Omental fat pad (tissue), 4 donors: ENCODE measurements at places on chromosomes 3 and 15.

DNA sequence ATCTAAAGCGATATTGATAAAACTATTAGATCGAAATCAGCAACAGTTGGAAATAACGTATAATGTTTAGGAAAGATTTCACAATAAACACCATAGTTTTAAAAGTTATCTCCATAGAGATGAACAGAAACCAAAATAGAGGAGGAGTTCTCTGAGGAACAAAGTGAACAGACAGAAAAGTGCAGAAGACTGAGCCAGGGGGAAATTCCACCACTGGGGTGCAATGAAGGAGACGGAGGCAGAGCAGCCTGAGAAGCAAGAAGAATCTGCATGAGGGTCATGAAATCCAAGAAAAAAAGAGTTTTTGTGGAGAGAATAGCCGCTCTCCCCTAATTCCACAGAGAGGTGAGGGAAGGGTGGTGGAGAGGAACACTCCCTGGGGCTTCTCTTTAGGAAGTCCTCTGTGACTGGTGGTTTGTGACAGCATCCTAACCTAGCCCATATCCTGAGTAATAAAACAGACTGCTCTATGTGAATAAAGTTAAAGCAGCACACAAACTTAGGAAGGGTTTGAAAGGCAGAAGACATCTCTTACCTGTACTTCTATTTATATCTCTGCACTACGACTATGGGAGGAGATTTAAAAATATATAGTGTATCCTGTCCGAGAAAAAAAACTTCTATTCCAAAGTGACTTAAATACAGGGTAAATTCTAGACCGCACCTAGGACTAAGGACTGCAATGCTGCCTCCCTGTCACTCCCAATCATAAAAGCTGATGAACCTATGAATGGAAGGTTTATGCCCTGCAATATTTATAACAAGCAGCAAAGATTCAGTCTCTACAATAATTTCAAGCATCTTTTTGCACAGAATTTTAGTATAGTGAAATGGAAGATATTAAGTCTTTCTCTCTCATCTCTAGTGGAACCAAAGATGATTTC is 22.9 kb downstream of the ATP8B4 start:
- DNase-seq, result no peak

DNA sequence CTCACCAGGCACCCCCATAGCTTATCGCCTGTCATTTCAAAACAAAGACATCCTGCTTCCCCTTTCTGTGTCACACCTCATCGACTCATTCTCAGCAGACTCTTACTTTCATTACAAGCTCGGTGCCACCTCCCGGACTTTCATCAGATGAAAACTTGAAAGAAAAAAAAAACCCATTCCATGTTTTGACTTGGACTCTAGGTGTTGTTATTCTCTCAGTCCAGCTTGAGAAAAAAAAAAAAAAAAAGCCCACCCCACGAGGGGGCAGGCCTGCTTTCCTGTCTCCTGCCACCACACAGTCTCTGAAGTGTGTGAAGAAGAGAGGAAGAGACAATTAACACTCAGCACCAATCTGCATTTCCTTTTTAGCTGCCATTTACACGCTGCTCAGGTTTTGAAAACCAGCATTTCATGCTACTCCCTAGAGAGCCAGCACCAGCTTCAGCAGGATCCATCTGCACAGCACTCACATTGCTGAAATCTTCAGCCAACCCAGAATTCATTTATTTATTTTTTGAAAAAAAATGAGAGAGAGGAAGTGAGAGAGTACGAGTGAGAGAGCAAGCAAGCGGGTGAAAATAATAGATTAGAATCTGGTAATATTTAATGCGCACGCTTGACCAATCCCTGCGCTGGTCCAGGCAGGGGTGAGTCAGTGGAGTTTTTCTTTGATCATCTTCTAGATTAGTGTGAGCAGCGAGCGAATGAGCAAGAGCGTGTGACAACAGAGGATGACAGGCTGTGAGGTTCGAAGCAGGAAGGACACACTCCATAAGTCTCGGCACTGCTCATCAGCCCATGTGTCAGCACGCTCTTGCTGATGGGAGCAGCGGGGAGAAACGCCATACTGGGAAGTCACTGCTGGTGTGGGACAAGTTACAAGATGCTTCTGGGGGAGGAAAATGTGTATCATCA is 23.5 kb downstream of the ZNF80 start:
- DNase-seq, result no peak

GRCh38 chr3:42980909-42981308 is 1.8 kb downstream of the GASK1A start:
- no peak for DNase-seq

DNA sequence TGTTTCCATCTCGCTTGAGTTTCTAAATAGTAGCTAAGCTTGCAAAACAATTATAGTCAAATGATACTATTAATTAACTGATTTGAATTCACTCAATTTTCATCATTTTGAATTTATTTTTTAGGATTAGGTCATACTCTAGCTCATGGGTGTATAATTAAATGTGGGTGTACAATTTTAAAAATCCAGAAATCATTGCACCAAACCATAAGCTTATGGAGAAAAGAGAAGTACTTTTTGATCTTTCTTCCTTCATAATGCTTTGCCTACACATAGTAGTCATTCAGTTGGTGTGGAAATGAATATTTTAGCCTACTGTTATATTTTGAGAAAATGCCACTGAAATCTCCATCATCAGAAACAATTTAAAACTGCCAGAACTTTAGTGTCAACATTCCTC is 175.1 kb downstream of the CD47 start:
- no peak for DNase-seq

- no peak for DNase-seq
Observed at GRCh38 chr15:80801891-80802680, 22.9 kb downstream of the CEMIP start.

DNA sequence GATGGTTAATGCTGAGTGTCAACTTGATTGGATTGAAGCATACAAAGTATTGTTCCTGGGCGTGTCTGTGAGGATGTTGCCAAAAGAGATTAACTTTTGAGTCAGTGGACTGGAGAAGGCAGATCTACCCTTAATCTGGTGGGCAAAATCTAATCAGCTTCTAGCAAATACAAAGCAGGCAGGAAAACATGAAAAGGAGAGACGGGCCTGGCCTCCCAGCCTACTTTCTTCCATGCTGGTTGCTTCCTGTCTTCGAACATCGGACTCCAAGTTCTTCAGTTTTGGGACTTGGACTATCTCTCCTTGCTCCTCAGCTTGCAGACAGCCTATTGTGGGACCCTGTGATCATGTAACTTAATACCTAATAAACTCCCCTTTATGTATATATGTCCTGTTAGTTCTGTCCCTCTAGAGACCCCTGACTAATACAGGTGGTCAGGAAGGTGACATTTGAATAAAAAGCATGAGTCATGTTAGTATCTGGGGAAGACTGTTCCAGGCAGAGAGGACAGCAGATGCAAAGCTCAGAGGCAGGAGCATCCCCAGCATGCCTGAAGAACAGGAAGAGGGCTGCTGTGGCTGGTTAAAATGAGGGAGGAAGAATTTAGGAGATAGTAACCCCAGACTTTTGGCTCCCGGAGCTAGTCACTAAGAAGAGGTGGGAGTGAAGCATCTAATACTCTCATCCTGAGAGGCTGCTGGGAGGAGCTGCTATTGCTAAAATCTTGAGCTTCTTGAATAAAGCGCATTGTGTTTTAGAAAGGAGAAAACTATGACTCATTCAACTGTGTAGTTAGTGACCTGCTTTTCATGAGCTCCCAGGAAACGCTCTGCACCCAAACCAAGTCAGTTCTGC is 207.4 kb upstream of the HES1 start:
- DNase-seq, result no peak

GRCh38 chr15:64842986-64843561 is 1.4 kb downstream of the PLEKHO2 start:
- no peak for DNase-seq
